ENCODE measurements at places on chromosomes 6 and 20.
A peak's percentile ranks its signal among the peaks of the same experiment; 100 is the strongest.

DNA sequence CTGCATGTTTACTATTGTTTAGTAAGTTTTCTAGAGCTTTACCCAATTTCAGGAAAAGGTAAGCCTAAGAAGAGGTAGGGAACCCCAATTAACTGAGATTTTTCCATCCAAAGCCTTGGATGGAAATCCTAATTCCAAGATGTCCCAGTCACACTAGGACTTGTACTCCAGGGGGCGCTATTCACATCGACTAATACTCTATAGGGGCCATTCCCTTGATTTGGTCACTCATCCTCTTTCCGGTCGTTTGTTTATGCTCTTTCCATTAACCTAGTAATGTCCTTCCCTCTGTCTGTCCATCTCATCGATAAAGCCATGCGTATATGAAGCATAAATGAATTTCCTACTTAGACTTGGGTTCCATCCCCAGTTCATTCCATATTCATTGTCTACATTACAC is 80.8 kb upstream of the FUCA2 start:
- DNase-seq: no peak

- DNase-seq: no peak
These were observed 580.4 kb downstream of the EYS start for GRCh38 chr6:65126667-65127066.

GRCh38 chr20:62627901-62628612 is 14.2 kb upstream of the SLCO4A1 start:
- DNase-seq: no peak

- DNase-seq: no peak
These were observed 718.3 kb downstream of the EPM2A start for GRCh38 chr6:145017051-145017450.

- DNase-seq: peak; percentile 56
These were observed 15.5 kb upstream of the CLDN20 start for GRCh38 chr6:155248008-155249001.

GRCh38 chr6:35166520-35166919 is 25.4 kb upstream of the TCP11 start:
- no peak for DNase-seq

DNA sequence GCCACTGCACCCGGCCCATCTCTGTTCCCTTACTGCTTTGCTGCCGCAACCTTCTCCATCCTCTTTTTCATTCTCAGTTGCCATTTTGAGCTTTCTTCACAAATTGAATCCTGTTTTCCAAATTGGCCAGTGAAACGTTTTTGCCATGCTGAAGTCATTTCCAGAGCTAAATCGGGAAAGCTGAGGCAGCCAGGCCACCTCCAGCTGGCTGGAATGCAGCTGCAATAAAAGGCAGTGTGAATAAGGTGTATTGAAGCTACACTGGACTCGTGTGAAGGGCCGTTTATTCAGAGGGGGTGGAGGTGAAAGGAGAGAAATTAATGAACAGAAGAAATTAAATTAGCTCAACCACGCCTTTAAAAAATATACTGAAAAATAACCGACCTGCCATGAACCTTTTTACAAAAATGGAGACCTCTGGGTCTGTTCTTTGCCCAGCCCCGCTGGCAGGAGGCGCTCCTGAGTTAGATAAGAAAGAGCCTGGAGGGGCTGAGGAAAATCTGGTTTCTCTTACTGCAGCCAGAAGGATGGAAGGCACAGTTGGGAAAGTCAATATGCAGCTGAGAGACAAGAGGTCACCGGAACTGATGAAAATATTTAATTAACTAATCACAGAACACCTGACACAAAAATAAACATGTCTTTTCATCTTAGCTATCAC is 283.9 kb downstream of the FOXC1 start:
- no peak for DNase-seq

- no peak for DNase-seq
These were observed 45.2 kb downstream of the DPPA5 start for GRCh38 chr6:73308712-73309534.

DNA sequence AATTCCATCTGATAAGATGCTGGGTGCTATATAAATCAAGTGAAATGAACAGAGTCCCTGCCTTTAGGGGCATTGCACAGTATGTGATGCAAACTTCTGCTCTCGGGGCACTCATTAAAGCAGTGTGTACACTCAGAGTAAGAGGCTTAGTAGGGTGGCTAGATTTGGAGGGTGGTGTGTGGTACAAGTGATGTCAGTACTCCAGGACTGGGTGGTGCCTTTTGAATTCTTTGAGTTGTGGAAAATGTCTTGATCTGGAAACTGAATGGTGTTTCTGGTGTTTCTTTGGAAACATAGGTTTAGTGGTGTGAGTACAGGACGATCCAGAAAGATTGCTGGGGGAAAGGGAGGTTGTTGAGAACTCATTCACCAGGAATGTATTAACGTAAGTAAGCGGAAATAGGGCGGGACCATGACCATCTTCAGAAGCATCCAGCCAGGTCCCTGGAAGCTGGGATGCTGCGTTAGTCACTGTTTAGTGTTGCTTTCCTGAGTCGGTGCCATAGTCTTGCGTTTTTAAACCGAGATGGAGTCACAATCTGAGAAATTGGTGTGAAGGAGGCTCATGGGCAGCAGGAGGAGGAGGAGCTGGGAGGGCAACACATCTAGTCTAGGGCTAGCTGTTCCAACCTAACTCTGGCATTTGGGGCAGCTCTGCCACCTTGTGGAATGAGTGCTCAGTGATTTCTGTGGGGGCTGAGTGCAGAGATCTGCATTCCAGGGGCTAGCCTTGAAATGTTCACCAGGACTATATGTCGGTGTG is 70.3 kb downstream of the SCAND1 start:
- DNase-seq: peak; percentile 62

DNA sequence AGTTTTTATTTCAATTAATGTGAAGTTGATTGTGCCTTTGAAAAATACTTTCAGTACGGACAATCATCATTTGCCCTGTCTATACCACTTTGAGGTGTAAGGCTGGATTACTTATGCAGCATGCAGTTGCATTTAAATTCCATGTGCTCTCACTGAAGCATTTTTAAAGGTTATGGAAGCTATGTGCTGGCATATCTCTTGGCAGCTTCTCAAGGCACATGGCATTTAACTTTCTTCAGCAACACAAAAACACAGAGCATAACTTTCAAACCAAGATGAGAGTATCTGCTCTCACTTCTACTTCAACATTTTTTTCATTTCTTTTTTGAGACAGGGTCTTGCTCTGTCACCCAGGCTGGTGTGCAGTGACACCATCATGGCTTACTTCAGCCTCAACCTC is 360.6 kb upstream of the RUNX2 start:
- DNase-seq: no peak

DNA sequence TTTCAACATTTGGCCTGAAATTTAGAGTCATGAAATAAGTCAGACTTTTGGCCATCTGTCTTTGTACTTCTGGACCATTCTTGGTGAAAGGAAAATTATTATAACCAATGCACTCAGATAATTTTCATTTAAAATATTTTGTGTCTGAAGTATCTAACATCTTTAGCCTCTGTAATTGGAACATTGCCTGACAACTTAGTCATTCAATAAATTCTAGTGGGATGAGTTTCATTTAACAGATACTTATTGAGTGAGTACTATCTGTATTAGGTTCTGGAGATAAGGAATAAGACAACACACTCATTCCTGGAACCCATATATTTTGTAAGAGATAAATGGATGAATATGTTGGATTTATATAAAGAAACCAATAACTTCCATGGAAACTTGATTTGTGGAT is 536.0 kb downstream of the BCKDHB start:
- DNase-seq: no peak

DNA sequence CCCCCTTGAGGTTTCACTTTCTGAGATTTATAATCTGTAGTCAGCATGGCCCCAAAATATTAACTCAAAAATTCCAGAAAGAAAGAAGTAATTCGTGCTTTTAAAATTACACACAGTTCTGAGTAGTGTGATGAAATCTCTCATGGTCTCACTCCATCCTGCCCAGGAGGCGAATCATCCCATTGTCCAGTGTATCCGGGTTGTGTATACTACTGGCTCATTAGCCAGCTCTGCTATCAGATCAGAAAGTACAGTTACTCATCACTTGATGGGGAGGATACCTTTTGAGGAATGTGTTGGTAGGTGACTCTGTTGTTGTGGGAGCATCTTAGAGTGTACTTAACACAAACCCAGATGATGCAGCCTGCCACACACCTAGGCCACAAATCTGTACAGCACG is 65.2 kb downstream of the CDC5L start:
- no peak for DNase-seq

GRCh38 chr6:66961191-66961590 is 1254.2 kb upstream of the EYS start:
- no peak for DNase-seq

DNA sequence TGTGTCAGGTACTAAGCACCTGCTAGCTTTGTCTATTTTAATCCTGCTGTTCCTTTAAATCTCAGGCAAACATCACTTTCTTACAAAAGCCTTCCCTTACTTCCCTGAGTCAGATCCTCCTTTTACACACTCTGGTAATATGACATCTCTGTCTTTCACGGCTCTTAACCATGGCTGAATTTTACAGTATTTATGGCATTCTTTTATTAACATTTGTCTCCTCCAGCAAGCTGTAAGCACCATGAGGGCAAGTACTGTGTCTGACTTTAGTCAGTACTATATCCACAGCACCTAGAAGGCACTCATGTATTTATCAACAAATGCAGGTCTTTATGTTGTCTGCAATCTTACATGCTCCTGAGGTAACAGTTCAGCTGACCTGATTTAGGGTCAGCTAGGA is 33.7 kb upstream of the HBS1L start:
- DNase-seq: no peak
